ENCODE measurements at places on chromosomes 1 and 21.

- DNase-seq: no peak
These were observed 81.4 kb downstream of the VAV3 start for GRCh38 chr1:107883562-107883961.

GRCh38 chr21:33023574-33024200 lies 2.0 kb upstream of the OLIG2 start:
- no peak for DNase-seq

GRCh38 chr1:227134686-227135314 lies 183.5 kb downstream of the CDC42BPA start:
- DNase-seq: no peak

- DNase-seq: no peak
These were observed 196.5 kb downstream of the TOMM20 start for GRCh38 chr1:234932106-234932505.

GRCh38 chr1:236021424-236022135 lies 43.3 kb downstream of the NID1 start:
- no peak for DNase-seq
